Activated B cell treated with CpG ODN at 0.5 μM for 24 hours (primary cell): ENCODE measurements at places on chromosomes 5 and 9. TPM values are rescaled to one million over a fixed set of nuclear protein-coding genes. Genes with fewer than 3 reads are reported as not detected.

The WNT8A gene
- total RNA-seq: not detected in 2 replicates

- H3K36me3 ChIP-seq: no peaks in the 10 kb centered on the region
- no peaks in the 10 kb centered on the region for H3K27me3 ChIP-seq
- H3K27ac ChIP-seq: no peak overlapping the region
- no peaks in the 10 kb centered on the region for H3K4me1 ChIP-seq
- no peak overlapping the region for H3K4me3 ChIP-seq
These were observed 847.0 kb downstream of the TLE1 start for GRCh38 chr9:80842389-80842788.

GRCh38 chr9:81112627-81113452 is 576.5 kb downstream of the TLE1 start:
- H3K4me1 ChIP-seq: peaks cover 21% of the 10 kb centered on the region
- no peaks in the 10 kb centered on the region for H3K27me3 ChIP-seq
- H3K36me3 ChIP-seq: no peaks in the 10 kb centered on the region
- no peak overlapping the region for H3K27ac ChIP-seq
- H3K4me3 ChIP-seq: peak overlapping the region; percentile 42

- H3K27ac ChIP-seq: peak overlapping the region; percentile 87
- DNase-seq: no peak
- H3K4me3 ChIP-seq: no peak overlapping the region
These were observed 162.5 kb downstream of the PAX5 start for GRCh38 chr9:36871606-36872005.

DNA sequence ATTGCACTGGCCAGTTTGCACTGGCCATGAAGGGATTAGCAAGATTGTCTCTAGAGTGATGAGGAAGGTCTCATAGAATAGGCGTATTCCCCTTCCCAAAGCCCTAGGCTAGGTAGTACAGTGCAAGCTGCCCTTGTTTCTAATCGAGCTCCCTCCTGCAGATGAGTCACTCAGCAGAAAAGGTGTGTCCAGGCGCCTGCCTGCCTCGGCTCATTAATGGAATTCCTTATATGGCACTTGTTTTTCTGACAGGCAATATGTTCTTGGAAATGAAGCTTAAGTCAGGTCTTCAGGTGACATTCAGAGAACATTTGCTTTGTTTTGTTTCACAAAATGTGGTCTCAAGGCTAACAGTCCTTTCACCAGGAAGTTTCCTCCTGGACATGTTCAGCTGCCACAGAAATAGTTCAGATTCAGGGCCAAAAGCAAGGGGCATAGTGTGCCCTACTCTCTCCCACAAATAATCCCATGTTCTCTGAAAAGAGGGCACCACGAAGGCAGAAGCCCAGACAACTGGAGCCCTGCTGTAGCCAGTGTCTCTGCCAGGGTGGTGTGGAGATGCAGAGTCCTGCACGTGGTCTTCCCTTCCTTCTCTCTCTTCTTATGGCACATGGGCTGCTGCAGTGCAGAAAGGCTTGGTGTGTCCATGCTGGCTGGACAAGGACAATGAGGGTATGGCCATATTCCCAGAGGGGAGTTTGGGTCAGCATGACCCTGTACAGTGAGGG is 281.1 kb upstream of the MAP3K1 start:
- DNase-seq: no peak
- no peaks in the 10 kb centered on the region for H3K36me3 ChIP-seq
- H3K4me3 ChIP-seq: no peak overlapping the region
- no peak overlapping the region for H3K27ac ChIP-seq
- no peaks in the 10 kb centered on the region for H3K27me3 ChIP-seq
- no peaks in the 10 kb centered on the region for H3K4me1 ChIP-seq

DNA sequence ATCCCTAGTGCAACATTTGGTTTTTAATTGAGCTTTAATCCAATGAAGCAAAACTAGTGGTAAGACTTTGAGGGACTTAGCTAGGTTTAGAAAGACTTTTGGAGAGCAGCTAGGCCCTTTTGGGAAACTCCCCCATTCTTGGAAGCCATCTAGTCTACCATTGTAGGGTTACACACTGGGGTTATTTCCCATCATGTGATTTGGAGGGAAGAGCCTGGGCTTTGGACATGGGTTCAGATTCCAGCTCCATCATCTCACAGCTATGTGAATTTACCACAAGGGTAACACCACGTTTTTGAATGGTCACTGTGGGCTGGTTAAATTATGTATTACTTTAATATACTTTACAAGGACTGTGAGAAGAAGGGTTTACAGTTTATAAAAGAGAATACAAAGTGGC is 18.3 kb upstream of the TNFSF15 start:
- no peak overlapping the region for H3K27ac ChIP-seq
- H3K36me3 ChIP-seq: no peaks in the 10 kb centered on the region
- H3K4me3 ChIP-seq: no peak overlapping the region
- DNase-seq: no peak

The CCDC69 gene
- 98.9 and 109 TPM in 2 replicates for total RNA-seq

The TXNDC8 gene
- not detected in 2 replicates for total RNA-seq

The DOCK2 gene
- 274 and 344 TPM in 2 replicates for total RNA-seq

GRCh38 chr9:111984086-111984802 is 87.6 kb downstream of the UGCG start:
- peak overlapping the region; percentile 55 for H3K4me3 ChIP-seq
- no peak for DNase-seq
- H3K36me3 ChIP-seq: no peaks in the 10 kb centered on the region
- H3K27ac ChIP-seq: peak overlapping the region; percentile 97
- H3K27me3 ChIP-seq: no peaks in the 10 kb centered on the region

DNA sequence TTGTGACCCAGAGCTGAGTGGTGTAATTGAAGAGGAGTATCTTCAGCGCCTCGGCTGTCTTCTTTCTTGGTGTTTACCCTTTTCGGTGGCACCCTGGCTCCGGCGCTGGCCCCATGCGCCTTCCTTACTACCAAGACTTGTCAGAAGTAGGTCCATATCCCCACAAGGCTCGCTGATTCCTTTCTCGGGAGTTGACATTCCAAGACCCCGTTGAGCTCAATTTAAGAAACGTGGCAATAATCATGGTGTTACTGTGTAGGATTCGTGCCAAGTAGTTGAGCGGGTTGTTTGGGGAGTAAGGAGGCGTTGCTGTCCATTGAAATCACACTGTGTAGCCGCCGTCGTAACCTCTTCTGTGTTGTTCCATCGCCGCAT is 795 bp downstream of the NDUFAF2 start:
- no peak overlapping the region for H3K27ac ChIP-seq
- no peaks in the 10 kb centered on the region for H3K27me3 ChIP-seq
- no peaks in the 10 kb centered on the region for H3K36me3 ChIP-seq

DNA sequence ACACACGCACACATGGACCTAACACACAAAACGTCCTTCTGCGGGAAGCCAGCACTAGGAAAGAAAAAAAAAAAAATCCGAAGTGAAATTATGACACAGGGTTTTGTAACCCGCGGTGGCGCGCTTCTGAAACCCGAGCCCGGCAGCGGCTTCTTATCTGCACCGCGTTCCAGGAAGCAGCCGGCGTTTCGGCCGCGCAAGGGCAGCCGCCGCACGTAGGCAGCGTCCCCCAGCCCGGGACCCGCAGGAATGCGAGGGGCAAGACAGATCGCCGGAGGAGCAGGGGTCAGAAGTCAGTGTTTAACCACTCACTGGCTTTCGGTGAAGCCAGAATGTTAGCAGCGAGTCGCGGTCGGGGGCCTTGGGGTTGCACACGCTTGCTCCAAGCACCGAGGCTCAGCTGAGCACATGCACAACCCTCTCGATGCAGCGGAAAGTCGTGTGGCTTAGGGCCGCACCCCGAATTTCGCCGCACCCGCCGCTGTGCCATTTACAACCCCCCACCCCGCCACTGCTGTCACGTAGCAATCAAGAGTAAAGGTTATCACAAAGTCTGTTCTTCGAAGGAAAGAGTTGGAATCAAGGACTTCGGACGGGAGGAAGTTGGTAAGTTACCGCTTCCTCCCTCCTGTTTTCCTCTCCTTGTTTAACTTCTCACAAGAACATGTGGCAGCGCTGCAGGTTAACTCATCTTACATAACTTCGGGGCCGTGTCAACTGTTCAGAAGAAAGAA is 167.9 kb downstream of the AUH start:
- H3K27ac ChIP-seq: peak overlapping the region; percentile 79
- H3K4me1 ChIP-seq: peaks cover 30% of the 10 kb centered on the region
- no peaks in the 10 kb centered on the region for H3K36me3 ChIP-seq
- peak; percentile 52 for DNase-seq

The FER gene
- 17.3 and 19.1 TPM in 2 replicates for total RNA-seq
